ENCODE measurements at places on chromosomes 3 and 15. TPM values are rescaled to one million over a fixed set of nuclear protein-coding genes. Genes with fewer than 3 reads are reported as not detected.

- H3K4me1 ChIP-seq, result peaks cover 21% of the 10 kb centered on the region
- H3K4me3 ChIP-seq, result no peak overlapping the region
- no peaks in the 10 kb centered on the region for H3K27me3 ChIP-seq
- no peak overlapping the region for H3K27ac ChIP-seq
- H3K36me3 ChIP-seq, result no peaks in the 10 kb centered on the region
Measured at GRCh38 chr15:57472861-57473260, 96.6 kb downstream of the CGNL1 start.

DNA sequence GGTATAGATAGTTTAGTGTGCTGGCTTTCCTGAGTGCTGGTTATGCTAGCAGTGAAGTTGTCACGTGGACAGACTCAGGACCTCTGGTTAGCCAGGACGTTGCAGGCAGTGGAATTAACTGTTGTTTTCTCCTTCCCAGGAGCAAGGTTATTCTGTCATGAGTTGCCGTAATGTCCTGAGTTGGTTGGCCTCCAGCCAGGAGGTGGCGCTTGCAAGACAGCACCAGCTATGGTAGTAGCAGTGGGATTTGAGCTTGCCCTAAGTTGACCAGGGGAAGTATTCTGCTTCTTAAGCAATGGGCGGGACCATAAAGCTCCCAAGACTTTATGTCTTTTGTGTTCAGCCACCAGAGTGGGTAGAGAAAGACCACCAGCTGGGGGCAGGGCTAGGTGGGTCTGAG is 240.7 kb upstream of the DNAJC19 start:
- no peak overlapping the region for H3K27ac ChIP-seq
- H3K36me3 ChIP-seq, result no peaks in the 10 kb centered on the region
- no peaks in the 10 kb centered on the region for H3K27me3 ChIP-seq

REC114 gene
- total RNA-seq, result 0.28 TPM

- peaks cover 49% of the 10 kb centered on the region for H3K4me1 ChIP-seq
- no peaks in the 10 kb centered on the region for H3K36me3 ChIP-seq
- H3K27ac ChIP-seq, result peak overlapping the region; percentile 99
- H3K27me3 ChIP-seq, result no peaks in the 10 kb centered on the region
- H3K4me3 ChIP-seq, result peak overlapping the region; percentile 99
Measured at GRCh38 chr3:45994419-45995235, 997 bp downstream of the FYCO1 start.

DNA sequence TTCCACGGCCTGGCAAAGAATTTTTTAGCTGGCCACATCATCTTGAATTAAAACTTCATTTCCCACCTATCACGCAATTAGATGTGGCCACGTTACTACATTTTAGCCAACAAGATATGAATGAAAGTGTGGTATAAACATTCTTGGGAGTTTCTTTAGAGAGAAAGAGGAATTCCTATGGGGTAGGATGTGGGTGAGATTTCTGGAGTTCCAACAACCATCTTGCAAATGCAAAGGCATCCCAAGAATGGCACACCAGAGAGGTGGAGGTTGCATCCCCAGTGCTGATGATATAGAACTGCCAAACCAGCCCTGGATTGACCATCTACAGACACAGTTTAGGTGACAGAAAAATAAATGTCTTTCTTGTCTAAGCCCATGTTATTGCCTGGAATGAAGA is 66.3 kb upstream of the AKAP13 start:
- no peak overlapping the region for H3K4me3 ChIP-seq
- no peaks in the 10 kb centered on the region for H3K27me3 ChIP-seq
- DNase-seq, result no peak
- H3K36me3 ChIP-seq, result no peaks in the 10 kb centered on the region

DNA sequence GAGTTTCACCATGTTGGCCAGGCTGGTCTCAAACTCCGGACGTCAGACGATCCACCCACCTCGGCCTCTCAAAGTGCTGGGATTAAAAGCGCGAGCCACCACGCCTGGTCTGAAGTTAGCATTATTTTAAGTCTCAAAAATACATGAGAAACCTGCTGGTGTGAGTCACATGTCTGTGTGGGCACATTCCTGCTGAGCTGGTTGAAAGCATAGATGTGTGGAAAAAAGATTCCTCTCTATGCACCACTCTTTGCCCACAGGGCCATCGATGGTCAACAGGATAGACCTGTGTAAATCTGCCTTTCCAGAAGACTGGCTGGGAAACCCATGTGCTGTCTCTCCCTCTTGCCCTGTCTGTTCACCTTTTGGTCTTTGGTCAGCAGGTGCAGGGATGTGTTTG is 63.5 kb downstream of the CHRD start:
- H3K27me3 ChIP-seq, result no peaks in the 10 kb centered on the region
- H3K4me1 ChIP-seq, result no peaks in the 10 kb centered on the region
- no peak overlapping the region for H3K27ac ChIP-seq
- H3K36me3 ChIP-seq, result no peaks in the 10 kb centered on the region

DNA sequence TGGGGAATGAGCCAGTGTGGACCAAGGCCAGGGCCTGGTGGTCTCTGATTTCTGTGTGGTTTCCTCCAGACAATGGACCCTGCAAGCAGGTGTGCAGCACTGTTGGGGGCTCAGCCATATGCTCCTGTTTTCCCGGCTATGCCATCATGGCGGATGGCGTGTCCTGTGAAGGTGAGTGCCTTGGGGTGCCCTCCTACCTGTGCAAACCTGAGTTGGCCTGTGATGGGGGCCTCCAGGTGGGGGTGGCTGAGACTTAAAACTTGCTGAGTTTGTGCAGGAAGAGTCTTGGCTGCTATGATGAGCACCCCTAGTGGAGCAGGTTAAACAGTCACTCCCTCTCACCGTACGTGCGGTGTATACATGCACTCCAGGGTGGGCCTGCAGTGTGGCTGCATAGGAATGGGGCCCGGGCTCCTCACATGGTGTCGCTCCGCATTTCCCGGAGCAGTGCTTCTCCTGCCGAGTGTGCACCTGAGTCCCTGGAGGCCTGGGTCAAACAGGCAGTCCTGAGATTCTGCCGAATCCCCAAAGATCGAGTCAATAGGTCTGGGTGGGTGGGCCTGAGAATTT is 70.8 kb downstream of the FBLN2 start:
- H3K27me3 ChIP-seq, result no peaks in the 10 kb centered on the region
- no peak for DNase-seq
- H3K4me3 ChIP-seq, result no peak overlapping the region
- no peak overlapping the region for H3K27ac ChIP-seq

DNA sequence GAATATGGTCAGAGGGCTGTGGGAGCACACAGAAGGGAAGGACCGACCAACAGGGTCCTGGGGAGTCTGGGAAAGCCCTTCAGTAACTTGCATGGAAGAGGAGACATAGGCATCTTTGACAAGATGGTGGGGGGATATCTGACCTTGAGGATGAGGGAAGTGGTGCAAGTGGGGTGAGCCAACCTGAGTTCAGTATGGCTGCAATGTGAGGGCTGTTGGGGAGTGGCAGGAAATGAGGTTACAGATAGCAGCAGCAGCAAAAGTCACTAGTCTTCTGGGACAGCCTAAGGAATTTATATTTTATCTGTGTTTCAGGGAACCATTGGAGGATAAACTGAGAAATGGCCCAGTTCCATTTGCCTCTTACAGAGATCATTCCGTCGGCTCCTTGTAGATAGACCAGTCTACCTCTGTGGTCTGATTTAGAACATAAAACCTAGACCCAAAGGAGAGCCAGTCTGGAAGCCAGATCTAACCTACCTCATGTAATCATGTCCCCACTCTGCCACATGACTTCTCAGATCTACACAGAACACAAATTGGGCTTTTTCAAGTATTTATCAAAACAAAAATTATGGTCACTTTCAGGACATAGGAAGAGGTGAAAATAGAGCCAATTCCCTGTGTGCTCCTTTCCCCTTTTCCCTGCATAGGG is 75.6 kb downstream of the ST6GAL1 start:
- no peaks in the 10 kb centered on the region for H3K27me3 ChIP-seq
- H3K27ac ChIP-seq, result no peak overlapping the region
- no peak overlapping the region for H3K4me3 ChIP-seq
- no peak for DNase-seq
- no peaks in the 10 kb centered on the region for H3K4me1 ChIP-seq

RARRES1 gene
- total RNA-seq, result 0.98 TPM

DNA sequence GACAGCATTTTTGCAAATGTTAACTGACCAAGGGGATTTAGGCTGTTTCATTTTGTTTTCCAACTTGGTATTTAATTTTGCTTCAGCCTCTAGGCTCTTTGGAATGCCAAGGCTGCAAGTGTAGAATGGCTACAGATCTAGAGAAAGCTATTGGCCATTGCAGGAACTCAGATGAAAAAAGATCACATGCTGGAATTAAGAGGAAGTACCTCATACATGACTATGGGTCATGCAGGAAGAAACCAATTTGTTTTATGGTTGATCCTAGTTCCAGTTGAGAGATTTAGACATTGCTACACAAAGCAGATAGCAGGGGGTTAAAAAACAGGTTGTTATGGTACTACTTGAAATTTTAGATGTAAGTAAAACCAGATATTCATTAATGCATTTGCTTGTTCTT is 12.7 kb upstream of the CLDN16 start:
- no peaks in the 10 kb centered on the region for H3K27me3 ChIP-seq
- no peaks in the 10 kb centered on the region for H3K36me3 ChIP-seq
- no peak overlapping the region for H3K27ac ChIP-seq

DNA sequence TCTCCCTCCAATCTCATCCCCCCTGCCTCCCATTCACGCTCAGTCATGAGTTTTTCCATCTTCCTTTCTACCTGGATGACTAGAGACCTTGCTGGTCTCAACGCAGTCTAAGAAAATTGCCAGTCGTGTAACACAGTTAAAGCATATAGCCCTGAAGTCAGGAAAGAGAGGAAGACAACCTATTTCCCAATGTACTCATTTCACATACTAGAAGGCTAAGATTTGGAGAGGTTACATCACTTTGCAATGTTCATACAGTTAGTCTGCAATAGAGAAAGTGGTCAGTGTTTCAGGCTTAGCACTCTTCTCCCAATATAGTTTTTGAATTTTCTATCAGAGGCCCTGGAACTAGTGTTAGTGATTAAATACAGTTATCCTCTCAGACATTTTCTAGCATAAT is 278.6 kb downstream of the EDEM1 start:
- H3K27me3 ChIP-seq, result no peaks in the 10 kb centered on the region
- H3K4me3 ChIP-seq, result no peak overlapping the region

CCDC33 gene
- total RNA-seq, result not detected

FILIP1L gene
- total RNA-seq, result 19.4 TPM

DNA sequence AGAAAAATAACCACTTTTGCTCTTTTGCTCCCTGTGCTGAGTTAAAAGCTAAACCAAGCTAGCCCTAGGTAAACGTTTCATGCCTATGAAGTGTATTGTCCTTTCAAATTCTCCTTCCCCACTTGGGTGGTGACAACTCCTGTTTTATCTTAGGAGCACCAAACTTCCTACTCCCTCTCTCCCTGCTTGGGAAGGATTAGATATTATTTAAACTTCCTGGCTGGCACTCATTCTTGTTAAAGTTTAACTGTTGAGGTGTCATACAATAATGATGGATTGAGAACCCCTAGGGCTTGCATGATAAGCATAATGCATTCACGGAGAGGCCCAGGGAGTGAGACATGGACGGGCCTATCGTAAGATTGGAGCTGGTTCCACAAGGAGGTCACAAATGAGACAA is 29.5 kb downstream of the B4GALT4 start:
- peaks cover 14% of the 10 kb centered on the region for H3K4me1 ChIP-seq
- no peak for DNase-seq
- H3K36me3 ChIP-seq, result peaks cover 5% of the 10 kb centered on the region
- H3K4me3 ChIP-seq, result no peak overlapping the region
- no peak overlapping the region for H3K27ac ChIP-seq
- H3K27me3 ChIP-seq, result no peaks in the 10 kb centered on the region

GRCh38 chr15:48002767-48003166 is 118.0 kb upstream of the SLC24A5 start:
- no peak overlapping the region for H3K27ac ChIP-seq
- no peaks in the 10 kb centered on the region for H3K4me1 ChIP-seq
- H3K27me3 ChIP-seq, result no peaks in the 10 kb centered on the region
- H3K36me3 ChIP-seq, result no peaks in the 10 kb centered on the region

KCNMB3 gene
- total RNA-seq, result 0.76 TPM

TEX55 gene
- total RNA-seq, result not detected

EPHA3 gene
- 5.0 TPM for total RNA-seq

- no peak for DNase-seq
- H3K4me3 ChIP-seq, result no peak overlapping the region
- H3K27me3 ChIP-seq, result no peaks in the 10 kb centered on the region
- no peak overlapping the region for H3K27ac ChIP-seq
- H3K4me1 ChIP-seq, result peaks cover 4% of the 10 kb centered on the region
Measured at GRCh38 chr3:125220727-125221429, 8.3 kb upstream of the SLC12A8 start.

GRCh38 chr3:37309921-37310665 is 135.7 kb upstream of the LRRFIP2 start:
- DNase-seq, result no peak
- no peak overlapping the region for H3K27ac ChIP-seq
- H3K36me3 ChIP-seq, result peaks cover 41% of the 10 kb centered on the region
- no peaks in the 10 kb centered on the region for H3K4me1 ChIP-seq
- H3K4me3 ChIP-seq, result no peak overlapping the region
